Thoracic aorta (tissue), 2 donors: ENCODE measurements at places on chromosomes 4 and X.

DNA sequence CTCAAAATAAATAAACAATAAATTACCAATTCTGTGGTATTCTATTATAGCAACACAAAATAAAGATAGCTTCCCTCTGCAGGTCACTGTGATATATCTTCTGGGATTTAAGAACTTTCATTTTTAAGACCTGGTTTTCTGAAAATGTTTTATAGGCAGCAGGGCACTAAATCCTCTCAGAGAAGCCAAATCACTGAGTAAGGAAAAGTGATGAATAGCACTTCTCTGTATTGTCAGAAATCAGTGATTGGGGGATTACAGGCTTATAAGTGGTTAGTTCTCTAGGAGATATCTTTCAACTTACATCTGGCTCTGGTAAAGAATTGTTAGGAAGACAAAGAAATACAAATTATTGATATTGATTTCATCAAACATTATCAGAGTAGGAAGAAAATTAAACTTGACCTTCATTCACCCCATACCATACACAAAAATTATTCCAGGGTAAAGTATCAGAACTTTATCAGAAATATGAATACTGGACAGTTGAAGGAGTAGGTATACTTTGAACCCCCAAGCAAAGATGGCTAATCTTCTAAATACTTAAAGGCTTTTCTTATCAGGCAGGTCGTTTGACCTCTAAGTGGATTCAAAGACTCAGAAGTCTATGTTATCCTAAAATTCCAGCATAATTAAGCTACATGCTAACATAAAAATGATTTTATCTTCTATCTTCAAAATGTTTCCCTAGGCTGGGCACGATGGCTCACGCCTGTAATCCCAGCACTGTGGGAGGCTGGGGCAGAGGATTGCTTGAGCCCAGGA is 81.6 kb upstream of the USP9X start:
- H3K36me3 ChIP-seq, result no peaks in the 10 kb centered on the region
- no peak overlapping the region for H3K4me3 ChIP-seq
- no peak overlapping the region for H3K27ac ChIP-seq
- no peaks in the 10 kb centered on the region for H3K27me3 ChIP-seq
- H3K4me1 ChIP-seq, result no peaks in the 10 kb centered on the region
- no peak for DNase-seq

DNA sequence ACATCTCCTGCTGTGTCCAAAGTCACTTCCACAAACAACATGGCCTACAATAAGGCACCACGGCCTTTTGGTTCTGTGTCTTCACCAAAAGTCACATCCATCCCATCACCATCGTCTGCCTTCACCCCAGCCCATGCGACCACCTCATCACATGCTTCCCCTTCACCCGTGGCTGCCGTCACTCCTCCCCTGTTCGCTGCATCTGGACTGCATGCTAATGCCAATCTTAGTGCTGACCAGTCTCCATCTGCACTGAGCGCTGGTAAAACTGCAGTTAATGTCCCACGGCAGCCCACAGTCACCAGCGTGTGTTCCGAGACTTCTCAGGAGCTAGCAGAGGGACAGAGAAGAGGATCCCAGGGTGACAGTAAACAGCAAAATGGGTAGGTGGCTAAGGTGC is 123.9 kb downstream of the PDLIM5 start:
- H3K27ac ChIP-seq, result peak overlapping the region; percentile 10
- H3K4me1 ChIP-seq, result peaks cover 85% of the 10 kb centered on the region
- H3K4me3 ChIP-seq, result no peak overlapping the region
- DNase-seq, result no peak
- no peaks in the 10 kb centered on the region for H3K36me3 ChIP-seq
- no peaks in the 10 kb centered on the region for H3K27me3 ChIP-seq

DNA sequence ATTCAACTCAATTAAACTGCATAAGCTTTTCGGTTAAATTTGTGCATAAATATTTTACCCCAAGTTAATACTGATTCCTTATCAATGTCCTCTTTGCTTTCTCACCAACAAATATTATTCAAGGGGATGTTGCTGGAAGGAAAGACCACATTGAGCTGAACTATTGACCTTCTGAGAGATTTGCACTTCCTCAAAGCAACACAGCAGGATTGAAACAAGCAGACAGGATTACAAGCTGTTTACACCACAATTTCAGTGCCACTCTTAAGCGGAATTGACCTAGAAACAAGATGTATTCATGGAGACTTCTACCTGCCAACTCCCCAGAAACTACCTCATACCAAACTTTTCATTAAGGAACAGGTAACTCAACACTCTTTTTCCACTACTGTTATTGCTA is 96.5 kb upstream of the DUSP21 start:
- no peaks in the 10 kb centered on the region for H3K4me1 ChIP-seq
- no peak for DNase-seq
- H3K27ac ChIP-seq, result no peak overlapping the region
- H3K4me3 ChIP-seq, result no peak overlapping the region

- H3K4me1 ChIP-seq, result peaks cover 38% of the 10 kb centered on the region
- no peaks in the 10 kb centered on the region for H3K27me3 ChIP-seq
- no peak overlapping the region for H3K4me3 ChIP-seq
- H3K36me3 ChIP-seq, result no peaks in the 10 kb centered on the region
- no peak overlapping the region for H3K27ac ChIP-seq
Measured at GRCh38 chrX:150506486-150506885, 61.9 kb upstream of the MTM1 start.

DNA sequence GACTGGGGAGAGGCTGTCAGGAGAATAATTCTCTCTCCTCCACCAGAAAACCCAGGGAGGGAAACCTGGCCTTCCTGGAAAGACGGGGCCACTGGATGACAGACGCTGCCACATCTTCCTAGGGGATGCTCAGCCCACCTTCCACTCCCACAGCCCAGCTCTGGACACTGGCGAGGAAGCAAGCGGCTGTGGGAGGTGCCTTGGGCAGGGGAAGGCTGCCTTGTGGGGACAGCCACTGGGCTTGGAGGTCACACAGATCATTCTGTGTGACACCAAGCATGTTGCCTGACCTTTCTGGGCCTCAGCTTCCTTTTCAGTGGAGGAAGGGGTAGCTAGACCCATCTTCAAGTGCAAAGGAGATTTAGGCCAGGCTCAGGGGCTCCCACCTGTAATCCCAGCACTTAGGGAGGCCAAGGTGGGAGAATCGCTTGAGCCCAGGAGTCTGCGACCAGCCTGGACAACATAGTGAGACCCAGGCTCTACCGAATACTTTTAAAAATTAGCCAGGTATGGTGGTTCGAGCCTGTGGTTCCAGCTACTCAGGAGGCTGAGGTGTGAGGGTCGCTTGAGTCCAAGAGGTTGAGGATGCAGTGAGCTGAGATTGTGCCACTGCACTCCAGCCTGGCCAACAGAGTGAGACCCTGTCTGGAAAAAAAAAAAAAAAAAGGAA is 9.8 kb upstream of the MSX1 start:
- no peak overlapping the region for H3K27ac ChIP-seq
- H3K4me1 ChIP-seq, result peaks cover 7% of the 10 kb centered on the region
- no peak for DNase-seq
- no peak overlapping the region for H3K4me3 ChIP-seq

DNA sequence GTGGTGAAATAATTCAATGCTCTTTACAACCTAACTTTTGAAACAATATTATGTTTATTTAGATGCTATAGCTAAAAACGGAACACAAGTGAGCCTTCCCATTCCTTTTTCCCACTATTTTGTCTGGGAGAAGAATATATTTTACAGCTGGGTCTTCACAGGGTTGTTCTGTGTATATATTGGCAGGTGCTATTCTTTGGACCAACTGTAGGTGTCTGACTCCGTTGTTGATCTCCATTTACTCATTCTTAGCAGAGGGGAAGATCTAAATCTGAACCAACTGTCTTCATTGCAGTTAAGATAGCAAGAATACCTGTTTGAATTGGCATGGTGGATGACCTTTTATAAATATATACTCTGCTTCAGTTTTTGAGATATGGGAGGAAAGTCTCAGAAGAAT is 257.4 kb downstream of the CFAP299 start:
- no peaks in the 10 kb centered on the region for H3K36me3 ChIP-seq
- H3K4me1 ChIP-seq, result no peaks in the 10 kb centered on the region
- H3K27ac ChIP-seq, result no peak overlapping the region

DNA sequence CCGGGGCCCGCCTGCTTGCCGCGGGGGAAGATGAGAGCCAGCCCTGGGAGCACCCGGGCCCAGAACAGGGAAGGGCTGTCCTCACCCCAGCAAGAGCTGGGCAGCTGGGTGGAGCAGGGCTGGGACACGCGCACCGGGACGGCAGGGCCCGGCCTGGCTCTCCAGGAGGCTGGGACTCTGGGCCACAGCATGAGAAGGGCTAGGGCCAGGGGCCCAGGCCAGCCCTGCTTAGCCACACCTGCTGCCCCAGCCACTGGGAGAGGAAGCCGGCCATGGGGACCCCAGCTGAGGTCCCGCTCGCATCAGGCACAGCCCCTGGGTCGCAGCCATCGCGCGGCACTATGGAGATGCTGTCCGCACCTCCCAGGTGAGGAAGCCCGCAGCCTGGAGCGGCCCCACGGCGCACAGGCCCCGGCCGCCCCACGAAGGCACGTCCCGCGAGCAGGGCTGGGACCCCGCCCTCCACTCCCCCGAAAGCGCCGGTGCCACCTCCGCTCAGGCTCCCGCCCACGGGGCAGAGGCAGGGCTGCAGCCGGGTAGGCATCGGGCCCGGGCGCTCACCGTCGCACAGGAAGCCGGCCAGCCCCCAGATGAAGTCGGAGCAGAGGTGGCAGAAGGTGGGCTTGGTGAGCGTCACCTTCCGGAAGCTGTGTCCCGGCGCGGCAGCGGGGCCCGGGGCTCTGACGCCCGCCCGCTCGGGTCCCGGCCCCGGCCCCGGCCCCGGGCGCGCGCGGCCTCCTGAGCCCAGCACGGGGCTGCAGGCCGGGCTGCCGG is 531 bp downstream of the DGKQ start:
- no peaks in the 10 kb centered on the region for H3K27me3 ChIP-seq
- peak overlapping the region; percentile 97 for H3K4me3 ChIP-seq
- no peak overlapping the region for H3K27ac ChIP-seq
- no peaks in the 10 kb centered on the region for H3K36me3 ChIP-seq

DNA sequence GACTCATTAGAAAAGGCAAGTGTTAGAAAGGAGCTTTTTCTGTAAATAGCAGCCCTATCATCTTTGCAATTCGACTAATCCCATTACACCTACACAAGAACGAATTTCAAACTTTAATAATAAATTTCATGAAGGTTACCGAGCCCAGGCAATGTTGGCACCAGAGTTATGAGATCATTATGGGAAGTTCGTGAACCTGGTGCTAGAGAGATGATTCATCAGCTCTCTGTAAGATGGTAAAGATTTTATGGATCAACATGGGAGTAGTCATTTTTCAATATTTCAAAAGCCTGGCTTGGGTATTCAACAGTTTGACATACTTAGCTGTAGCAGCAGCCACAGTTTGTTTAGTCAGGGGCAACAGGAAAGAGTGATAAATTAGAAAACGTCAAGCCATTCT is 35.8 kb downstream of the AMELX start:
- no peaks in the 10 kb centered on the region for H3K27me3 ChIP-seq
- no peaks in the 10 kb centered on the region for H3K4me1 ChIP-seq
- DNase-seq, result no peak
- no peak overlapping the region for H3K4me3 ChIP-seq
- H3K36me3 ChIP-seq, result no peaks in the 10 kb centered on the region
- no peak overlapping the region for H3K27ac ChIP-seq

DNA sequence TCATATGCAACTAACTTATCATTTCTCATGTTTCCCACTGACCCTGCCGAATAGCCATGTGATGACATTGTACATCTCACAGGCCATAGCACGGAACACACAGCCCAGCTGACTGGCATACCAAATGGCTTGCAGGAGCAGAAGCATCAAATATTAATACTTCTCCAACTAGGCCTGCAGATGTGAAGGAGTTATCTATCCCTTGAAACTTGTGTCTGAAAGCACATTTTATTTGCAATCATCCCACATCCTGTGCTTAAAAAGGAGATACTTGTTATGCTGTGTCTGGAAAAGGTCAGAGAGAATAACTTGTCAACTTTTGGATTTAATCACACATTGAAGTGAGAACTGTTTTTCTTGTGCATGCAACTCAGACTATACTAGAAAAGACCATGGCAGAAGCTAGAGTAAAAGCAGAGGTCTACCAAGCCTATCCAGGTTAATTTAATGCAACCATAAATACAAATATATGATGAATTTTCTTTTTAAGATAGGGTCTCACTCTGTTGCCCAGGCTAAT is 100.4 kb downstream of the IRF2 start:
- no peak for DNase-seq
- H3K36me3 ChIP-seq, result no peaks in the 10 kb centered on the region
- H3K27ac ChIP-seq, result no peak overlapping the region
- H3K4me1 ChIP-seq, result no peaks in the 10 kb centered on the region

DNA sequence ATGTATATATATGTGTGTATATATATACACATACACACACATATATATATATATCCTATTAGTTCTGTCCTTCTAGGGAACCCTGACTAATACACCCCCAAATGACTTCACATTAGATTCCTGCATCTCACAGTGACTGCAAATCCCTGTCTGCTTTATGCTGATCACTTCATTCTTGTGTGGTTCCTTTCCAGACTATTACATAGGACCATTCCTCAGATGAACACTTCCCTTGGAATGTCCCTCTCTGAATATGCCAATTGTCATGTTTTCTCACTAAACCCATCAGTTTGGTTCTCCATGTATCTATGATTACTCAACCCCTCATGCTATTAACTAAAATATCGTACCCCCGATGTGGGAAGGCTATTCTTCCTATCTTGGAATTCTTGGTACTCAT is 605.2 kb upstream of the NR3C2 start:
- no peaks in the 10 kb centered on the region for H3K36me3 ChIP-seq
- H3K4me1 ChIP-seq, result no peaks in the 10 kb centered on the region
- no peak for DNase-seq
- no peak overlapping the region for H3K4me3 ChIP-seq

GRCh38 chrX:22296871-22297270 is 24.2 kb downstream of the CBLL2 start:
- H3K27me3 ChIP-seq, result no peaks in the 10 kb centered on the region
- H3K4me3 ChIP-seq, result no peak overlapping the region
- DNase-seq, result no peak
- no peak overlapping the region for H3K27ac ChIP-seq

DNA sequence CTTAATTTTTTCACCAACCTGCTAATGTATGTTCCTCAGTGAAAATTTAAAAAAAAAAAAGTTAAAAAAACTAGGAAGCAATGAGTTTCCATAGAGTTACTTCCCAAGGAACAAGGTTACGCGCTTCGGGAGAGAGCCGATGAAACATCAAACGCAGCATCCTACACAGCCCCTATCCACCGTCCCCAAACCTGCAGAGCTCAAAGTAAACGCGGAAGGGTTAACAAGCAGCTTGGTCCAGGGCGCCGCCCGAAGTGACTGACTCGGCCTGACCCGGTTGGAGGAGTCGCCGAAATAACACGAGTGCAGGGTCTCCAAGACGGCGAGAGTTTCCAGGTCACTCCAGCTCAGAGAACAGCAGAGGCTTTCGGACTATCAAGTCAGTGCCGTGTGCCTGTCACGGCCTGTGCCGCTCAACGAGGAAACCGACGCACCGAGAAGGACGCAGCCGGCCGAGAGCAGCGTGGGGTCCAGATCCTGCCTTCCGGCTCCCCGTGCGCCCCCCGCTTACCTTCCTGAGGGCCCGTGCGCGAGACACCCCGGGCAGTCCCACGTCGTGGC is 512 bp downstream of the NOP14 start:
- peaks cover 15% of the 10 kb centered on the region for H3K4me1 ChIP-seq
- H3K27ac ChIP-seq, result peak overlapping the region; percentile 66
- no peaks in the 10 kb centered on the region for H3K36me3 ChIP-seq
- H3K27me3 ChIP-seq, result no peaks in the 10 kb centered on the region
- peak overlapping the region; percentile 95 for H3K4me3 ChIP-seq

- no peaks in the 10 kb centered on the region for H3K27me3 ChIP-seq
- no peak for DNase-seq
- peaks cover 4% of the 10 kb centered on the region for H3K4me1 ChIP-seq
- no peaks in the 10 kb centered on the region for H3K36me3 ChIP-seq
- H3K27ac ChIP-seq, result peak overlapping the region; percentile 94
Measured at GRCh38 chr4:140152013-140152703, 1.8 kb downstream of the MAML3 start.
